ENCODE measurements at places on chromosomes 7 and 10.

- DNase-seq = no peak
Observed at GRCh38 chr7:149552799-149553198, 55.2 kb upstream of the ZNF746 start.

DNA sequence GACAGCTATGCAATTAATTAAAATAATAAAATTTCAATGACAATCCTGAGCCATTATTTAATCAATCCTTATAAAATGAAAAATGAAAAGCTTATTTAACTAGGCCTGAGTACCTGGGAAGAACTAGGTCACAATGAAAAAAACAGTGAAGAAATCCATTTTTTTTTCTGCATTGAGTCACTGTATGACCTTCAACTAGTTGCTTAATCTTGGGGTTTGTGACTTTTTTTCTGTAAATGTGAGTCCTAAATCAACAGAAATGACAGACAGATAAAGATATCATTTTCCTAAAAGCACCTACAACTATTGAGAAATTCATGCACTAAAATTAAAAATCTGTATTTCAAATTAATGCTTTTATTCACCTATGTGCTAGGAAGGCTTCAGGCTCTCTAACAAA, 96.8 kb downstream of the TMEM26 start:
- no peak for DNase-seq

DNA sequence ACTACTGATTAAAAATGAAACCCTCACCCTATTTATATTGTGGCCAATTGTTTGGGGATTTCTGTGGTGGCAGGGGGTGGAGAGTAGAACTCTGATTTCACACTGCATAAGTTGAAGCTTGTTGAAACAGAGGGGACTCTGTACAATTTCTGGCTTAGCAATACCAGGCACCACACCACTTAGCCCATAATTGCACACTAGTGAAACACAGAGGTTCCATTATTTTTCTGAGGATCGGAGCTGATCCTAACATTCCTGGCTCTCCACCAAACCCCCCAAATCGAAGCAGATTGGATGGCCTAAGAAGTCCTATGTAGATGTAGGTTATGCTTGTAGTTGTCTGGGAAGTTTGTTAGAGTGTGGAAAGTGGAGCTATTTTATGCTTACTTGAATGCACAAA, 47.0 kb downstream of the PTN start:
- DNase-seq = no peak

- DNase-seq = no peak
Observed at GRCh38 chr7:31487071-31487470, 26.8 kb upstream of the ITPRID1 start.

- no peak for DNase-seq
Observed at GRCh38 chr10:61151059-61151458, 207.1 kb upstream of the RHOBTB1 start.

GRCh38 chr10:132415255-132415654, 18.3 kb downstream of the PWWP2B start:
- no peak for DNase-seq

- no peak for DNase-seq
Observed at GRCh38 chr7:87774690-87775089, 101.5 kb downstream of the SLC25A40 start.

- no peak for DNase-seq
Observed at GRCh38 chr7:112214883-112215282, 8.4 kb downstream of the ZNF277 start.

DNA sequence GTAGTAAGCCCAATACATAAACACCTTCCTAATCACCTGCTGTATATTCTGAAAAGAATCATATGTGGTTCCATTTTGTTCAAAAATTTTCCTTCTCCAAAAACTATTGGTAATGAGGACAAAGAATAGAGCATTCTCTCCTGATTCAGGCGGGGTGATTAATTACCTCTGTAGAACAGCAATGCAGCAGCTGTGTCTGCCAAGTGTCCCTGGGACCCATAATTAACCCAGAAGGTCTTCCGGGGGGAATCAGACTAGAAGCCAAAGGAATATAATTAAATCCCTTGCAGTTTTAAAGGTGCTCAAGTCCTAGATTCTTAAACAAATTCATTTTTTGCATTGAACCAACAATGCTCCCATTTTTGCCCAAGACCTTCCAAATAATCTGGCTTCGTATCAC, 60.3 kb upstream of the ABLIM1 start:
- DNase-seq = no peak

DNA sequence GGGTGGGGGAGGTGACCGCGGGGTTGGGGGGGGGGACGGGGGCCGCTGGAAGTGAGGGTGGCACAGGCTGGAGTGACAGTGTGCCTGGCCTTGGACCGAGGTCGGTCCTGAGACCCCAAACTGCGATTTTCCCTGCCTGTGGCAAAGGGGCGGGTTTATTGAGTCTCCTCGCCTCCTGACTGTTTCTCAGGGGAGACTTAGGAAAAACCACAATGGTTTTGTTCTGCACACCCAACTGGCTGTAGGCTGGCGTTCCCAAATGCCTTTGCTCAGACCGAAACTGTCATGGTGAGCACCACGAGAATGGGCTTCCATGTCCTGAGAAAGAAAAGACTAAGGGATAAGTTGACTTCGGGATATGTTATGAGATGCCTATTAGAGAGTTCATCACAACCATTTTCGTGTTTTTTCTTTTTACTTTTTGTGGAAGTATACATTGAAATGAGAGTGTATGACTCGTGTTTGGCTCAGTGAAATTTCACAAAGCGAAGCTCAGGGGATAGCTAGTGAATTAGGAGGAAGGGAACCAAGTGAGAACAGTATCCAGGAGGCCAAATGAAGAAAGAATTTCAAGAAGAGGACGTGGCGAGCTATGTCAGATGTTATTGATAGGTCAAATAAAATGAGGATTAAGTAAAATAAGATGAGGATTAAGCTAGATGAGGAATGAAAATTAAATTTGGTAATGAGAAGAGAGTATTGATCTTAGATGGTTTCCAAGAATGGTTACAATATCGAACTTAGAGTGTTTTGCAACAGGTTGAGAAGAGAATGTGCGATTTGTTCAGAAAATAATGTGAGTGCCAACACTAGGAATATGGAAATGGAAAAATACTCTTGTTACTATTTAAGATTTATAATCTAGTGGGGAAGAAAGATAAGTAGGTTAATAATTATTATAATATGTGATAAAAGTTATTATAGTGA, 918 bp downstream of the NET1 start:
- no peak for DNase-seq

GRCh38 chr10:58642283-58642682, 129.6 kb downstream of the BICC1 start:
- DNase-seq = no peak

GRCh38 chr7:499853-500485, 19.7 kb downstream of the PDGFA start:
- no peak for DNase-seq

GRCh38 chr10:60870803-60871202, 73.2 kb downstream of the RHOBTB1 start:
- no peak for DNase-seq

- DNase-seq = no peak
Observed at GRCh38 chr10:88546497-88546896, 36.6 kb downstream of the RNLS start.

GRCh38 chr7:111992601-111993000, 213.6 kb downstream of the DOCK4 start:
- DNase-seq = no peak

- DNase-seq = no peak
Observed at GRCh38 chr10:104895541-104895940, 254.5 kb downstream of the SORCS3 start.

DNA sequence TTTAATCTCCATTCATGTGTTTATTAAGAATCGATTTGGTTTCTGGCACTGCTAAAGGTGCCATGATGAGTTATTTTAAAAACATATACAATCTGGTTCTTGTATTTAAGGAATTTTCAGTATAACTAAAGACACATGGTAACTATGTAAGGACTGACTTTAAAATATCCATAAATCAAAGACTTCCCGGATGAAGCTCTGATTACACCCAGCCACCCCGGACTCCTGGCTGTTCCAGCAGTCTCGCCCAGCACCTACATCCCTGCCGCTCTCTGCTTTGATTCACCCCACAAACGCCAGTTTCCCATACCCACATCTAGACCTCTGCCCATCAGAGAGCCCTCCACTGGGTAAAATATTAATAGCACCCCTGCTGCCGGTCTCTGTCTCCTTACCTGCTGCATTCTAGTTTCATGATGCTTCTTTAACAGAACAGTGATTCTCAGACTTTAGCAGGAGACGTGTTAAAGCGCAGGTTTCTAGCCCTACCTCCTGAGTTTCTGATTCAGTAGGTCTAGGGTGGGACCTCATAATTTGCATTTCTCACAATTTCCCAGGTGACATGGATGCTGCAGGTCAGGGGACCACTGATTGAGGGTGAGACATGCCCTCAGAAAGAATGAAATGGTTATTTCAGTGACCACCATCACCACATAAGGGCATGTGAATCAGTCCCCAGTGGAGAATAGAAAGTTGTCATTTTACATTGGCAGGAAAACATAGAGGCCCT, 185.7 kb downstream of the KIAA1217 start:
- DNase-seq = no peak

GRCh38 chr10:125041856-125042506, 100.1 kb downstream of the ZRANB1 start:
- no peak for DNase-seq

- no peak for DNase-seq
Observed at GRCh38 chr10:34908481-34908880, 93.4 kb upstream of the PARD3 start.

Data from stimulated activated CD4-positive, alpha-beta T cell treated with anti-CD3 and anti-CD28 coated beads, Interleukin-4, amount 100 ng/mL, for 24 hours (primary cell).